MCF 10A (cell line): ENCODE measurements at places on chromosomes 2 and 18. TPM values are rescaled to one million over a fixed set of nuclear protein-coding genes. Genes with fewer than 3 reads are reported as not detected.

DNA sequence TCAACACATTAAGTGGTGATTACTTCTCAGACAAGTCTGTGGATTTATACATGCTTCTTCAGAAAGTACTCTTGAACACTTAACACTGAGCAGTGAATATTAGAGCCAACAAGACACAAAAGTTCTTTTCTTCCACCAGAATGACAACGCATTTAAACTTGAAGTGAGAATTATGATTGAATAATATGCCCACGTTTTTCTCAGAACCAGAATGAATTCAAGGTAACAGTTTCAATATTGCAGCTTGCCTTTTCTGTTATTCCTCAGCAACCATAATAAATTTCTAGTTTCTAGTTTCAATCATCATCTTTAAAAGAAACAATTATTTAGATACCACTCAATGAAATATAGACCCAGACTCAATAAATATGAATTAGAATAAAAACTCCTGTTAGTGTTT lies 547.0 kb downstream of the NUP35 start:
- H3K4me1 ChIP-seq: no peaks in the 10 kb centered on the region
- H3K27me3 ChIP-seq: no peaks in the 10 kb centered on the region
- H3K4me3 ChIP-seq: no peak overlapping the region

- H3K27me3 ChIP-seq: peaks cover 49% of the 10 kb centered on the region
- no peak overlapping the region for H3K4me3 ChIP-seq
- no peak for DNase-seq
- H3K36me3 ChIP-seq: peaks cover 6% of the 10 kb centered on the region
- H3K4me1 ChIP-seq: no peaks in the 10 kb centered on the region
Observed at GRCh38 chr18:69402533-69402989, 1.9 kb downstream of the DOK6 start.

Gene LRRC30
- total RNA-seq: not detected in 2 replicates

Gene IL36B
- total RNA-seq: not detected in 2 replicates

Gene CYP27C1
- total RNA-seq: 0.25 TPM in 1 of 2 replicates, not detected in the other

Gene GRP
- total RNA-seq: not detected in 2 replicates

DNA sequence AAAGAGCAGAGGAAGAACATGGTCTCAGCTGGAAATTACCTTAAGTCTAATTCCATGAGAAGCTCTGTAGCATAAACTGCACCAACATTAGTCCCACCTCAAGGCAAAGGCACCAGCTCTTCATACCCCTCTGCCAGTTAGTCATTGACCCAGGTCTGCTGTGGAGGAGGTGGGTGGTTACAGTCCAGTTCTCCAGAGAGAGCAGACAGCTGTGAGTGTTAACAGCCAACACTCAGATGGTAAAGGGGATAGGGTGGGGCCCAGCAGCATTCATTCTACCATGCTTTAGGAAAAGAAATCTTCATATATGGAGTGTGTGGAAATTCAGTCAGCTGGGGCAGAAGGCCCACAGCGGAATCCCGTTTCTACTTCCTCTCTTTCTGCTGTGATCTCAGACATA lies 159.7 kb upstream of the FBXO11 start:
- H3K4me1 ChIP-seq: no peaks in the 10 kb centered on the region
- H3K4me3 ChIP-seq: no peak overlapping the region
- no peak overlapping the region for H3K27ac ChIP-seq
- no peaks in the 10 kb centered on the region for H3K36me3 ChIP-seq

DNA sequence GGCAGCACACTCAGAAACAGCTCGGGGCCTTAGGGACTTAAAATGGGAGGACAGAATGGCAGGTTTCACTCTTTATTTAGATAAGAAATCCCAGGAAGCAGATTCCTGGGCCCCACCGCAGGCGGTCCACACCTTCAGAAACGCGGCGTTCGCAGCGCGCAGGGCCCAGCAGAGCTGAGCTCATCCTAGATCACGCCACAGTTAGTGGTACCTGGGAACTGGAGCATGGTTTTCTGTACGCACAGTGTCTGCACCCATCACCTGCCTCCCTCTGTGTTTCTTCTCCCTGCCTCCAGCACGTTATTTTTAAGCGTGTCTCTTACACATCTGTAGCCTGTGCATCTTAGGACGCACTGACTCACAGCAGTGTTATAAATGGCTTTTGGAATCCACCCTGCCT lies 242.1 kb downstream of the ALPK2 start:
- no peak overlapping the region for H3K27ac ChIP-seq
- H3K36me3 ChIP-seq: peaks cover 92% of the 10 kb centered on the region
- no peaks in the 10 kb centered on the region for H3K4me1 ChIP-seq
- H3K4me3 ChIP-seq: no peak overlapping the region
- DNase-seq: no peak

GRCh38 chr18:31278609-31279071 lies 39.3 kb upstream of the DSG1 start:
- H3K27me3 ChIP-seq: no peaks in the 10 kb centered on the region
- no peak overlapping the region for H3K4me3 ChIP-seq
- H3K27ac ChIP-seq: no peak overlapping the region
- no peaks in the 10 kb centered on the region for H3K36me3 ChIP-seq
- peaks cover 26% of the 10 kb centered on the region for H3K4me1 ChIP-seq

DNA sequence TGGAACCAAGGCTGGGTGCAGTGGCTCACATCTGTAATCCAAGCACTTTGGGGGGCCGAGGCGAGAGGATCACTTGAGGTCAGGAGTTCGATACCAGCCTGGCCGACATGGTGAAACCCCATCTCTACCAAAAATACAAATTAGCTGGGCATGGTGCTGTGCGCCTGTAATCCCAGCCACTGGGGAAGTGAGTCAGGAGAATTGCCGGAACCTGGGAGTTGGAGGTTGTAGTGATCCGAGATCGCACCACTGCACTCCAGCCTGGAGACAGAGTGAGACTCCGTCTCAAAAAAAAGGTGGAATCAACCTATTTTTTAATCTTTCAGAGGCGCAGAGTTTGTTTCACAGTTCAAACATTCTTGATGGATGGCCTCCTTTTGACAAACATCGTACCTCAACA lies 24.5 kb upstream of the ATP8B1 start:
- DNase-seq: no peak
- no peaks in the 10 kb centered on the region for H3K27me3 ChIP-seq
- no peak overlapping the region for H3K4me3 ChIP-seq
- no peaks in the 10 kb centered on the region for H3K36me3 ChIP-seq
- no peak overlapping the region for H3K27ac ChIP-seq

GRCh38 chr2:134273256-134273983 lies 19.5 kb downstream of the MGAT5 start:
- H3K4me1 ChIP-seq: peaks cover 11% of the 10 kb centered on the region
- DNase-seq: no peak
- H3K36me3 ChIP-seq: peaks cover 20% of the 10 kb centered on the region
- no peak overlapping the region for H3K27ac ChIP-seq
- H3K27me3 ChIP-seq: no peaks in the 10 kb centered on the region

Gene C2orf81
- 4.3 and 5.6 TPM in 2 replicates for total RNA-seq

Gene FOXI3
- total RNA-seq: not detected in 2 replicates

Gene NYAP2
- total RNA-seq: not detected in 2 replicates

Gene ATG9A
- 52.1 and 60.8 TPM in 2 replicates for total RNA-seq

- no peak overlapping the region for H3K27ac ChIP-seq
- H3K27me3 ChIP-seq: no peaks in the 10 kb centered on the region
- no peak overlapping the region for H3K4me3 ChIP-seq
- H3K36me3 ChIP-seq: peaks cover 74% of the 10 kb centered on the region
- DNase-seq: no peak
Observed at GRCh38 chr2:36530178-36530982, 67.6 kb downstream of the FEZ2 start.

GRCh38 chr2:121248766-121249343 lies 36.1 kb downstream of the TFCP2L1 start:
- no peak for DNase-seq
- peaks cover 48% of the 10 kb centered on the region for H3K36me3 ChIP-seq
- H3K4me3 ChIP-seq: no peak overlapping the region
- no peak overlapping the region for H3K27ac ChIP-seq
- no peaks in the 10 kb centered on the region for H3K27me3 ChIP-seq

- H3K27ac ChIP-seq: no peak overlapping the region
- peak; percentile 49 for DNase-seq
- no peak overlapping the region for H3K4me3 ChIP-seq
Observed at GRCh38 chr2:230347659-230348305, 20.8 kb downstream of the SP140L start.

- H3K36me3 ChIP-seq: peaks cover 18% of the 10 kb centered on the region
- H3K4me3 ChIP-seq: no peak overlapping the region
- DNase-seq: no peak
Observed at GRCh38 chr18:77056344-77057005, 76.1 kb downstream of the MBP start.

DNA sequence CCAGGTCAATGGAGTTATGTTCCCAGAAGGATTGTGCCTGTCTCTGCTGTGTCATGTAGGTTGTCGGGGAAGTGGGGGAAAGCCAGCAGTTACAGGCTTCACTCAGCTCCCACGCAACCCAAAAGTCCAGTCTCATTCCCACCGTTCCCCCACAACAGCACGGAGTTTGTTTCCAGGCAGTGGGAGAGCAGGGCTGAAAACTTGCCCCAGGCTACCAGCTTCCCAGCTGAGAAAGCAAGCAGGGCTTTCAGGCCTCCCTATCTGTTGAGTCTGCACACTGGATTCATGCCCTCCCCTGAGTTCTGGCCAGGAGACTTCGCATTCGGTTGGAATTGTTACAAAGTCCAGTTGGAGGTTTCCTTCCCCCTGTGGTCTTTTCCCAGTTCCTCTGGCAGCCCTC lies 76.3 kb downstream of the TMX3 start:
- H3K4me1 ChIP-seq: no peaks in the 10 kb centered on the region
- no peak overlapping the region for H3K27ac ChIP-seq
- no peaks in the 10 kb centered on the region for H3K27me3 ChIP-seq
- no peaks in the 10 kb centered on the region for H3K36me3 ChIP-seq
- no peak for DNase-seq

Gene REG3G
- total RNA-seq: not detected in 2 replicates

DNA sequence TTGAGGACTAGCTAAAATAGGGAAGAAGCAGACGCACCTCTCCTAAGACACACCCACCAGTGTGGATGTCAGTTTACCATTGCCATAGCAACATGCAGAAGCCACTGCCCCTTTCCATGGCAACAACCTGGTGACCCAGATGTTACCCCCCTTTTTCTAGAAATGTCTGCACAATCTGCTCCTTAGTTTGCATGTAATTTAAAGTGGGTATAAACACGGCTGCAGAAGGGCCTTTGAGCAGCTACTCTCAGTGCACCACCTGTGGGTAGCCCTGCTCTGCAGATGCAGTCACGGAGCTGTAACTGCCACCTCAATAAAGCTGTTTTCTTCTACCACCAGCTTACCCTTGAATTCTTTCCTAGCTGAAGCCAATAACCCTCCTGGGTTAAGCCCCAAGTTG lies 87.1 kb downstream of the FBXO15 start:
- H3K4me1 ChIP-seq: peaks cover 8% of the 10 kb centered on the region
- H3K4me3 ChIP-seq: no peak overlapping the region
- H3K27me3 ChIP-seq: no peaks in the 10 kb centered on the region
- H3K27ac ChIP-seq: no peak overlapping the region
- DNase-seq: no peak

Gene CNTNAP5
- total RNA-seq: not detected in 2 replicates

GRCh38 chr2:176158186-176158591 lies 1.1 kb downstream of the HOXD3 start:
- H3K27me3 ChIP-seq: no peaks in the 10 kb centered on the region
- no peak for DNase-seq
- no peaks in the 10 kb centered on the region for H3K4me1 ChIP-seq
- no peak overlapping the region for H3K27ac ChIP-seq
- H3K4me3 ChIP-seq: no peak overlapping the region
- H3K36me3 ChIP-seq: peaks cover 5% of the 10 kb centered on the region

DNA sequence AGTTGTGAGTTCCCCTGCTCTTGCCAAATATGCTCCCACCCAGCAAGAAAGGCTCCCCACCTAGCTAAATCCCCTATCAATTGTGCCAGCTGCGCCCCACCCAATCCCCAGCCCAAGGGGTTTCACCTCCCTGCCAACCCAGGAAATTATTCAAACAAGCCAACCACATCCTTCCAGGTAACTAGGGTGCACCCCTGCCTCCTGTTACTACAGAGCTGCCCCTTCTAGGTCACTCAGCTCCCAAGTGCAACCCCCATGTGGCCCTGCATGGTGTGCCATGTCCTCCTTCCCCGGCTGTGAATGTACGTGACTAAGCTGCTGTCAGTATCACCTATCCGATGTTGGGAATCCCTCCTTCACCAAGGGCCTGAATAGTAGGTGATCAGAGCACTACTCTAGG lies 91.2 kb upstream of the LDAH start:
- no peak overlapping the region for H3K4me3 ChIP-seq
- H3K27ac ChIP-seq: no peak overlapping the region
- H3K36me3 ChIP-seq: no peaks in the 10 kb centered on the region
- H3K4me1 ChIP-seq: peaks cover 33% of the 10 kb centered on the region

Gene SAG
- not detected in 2 replicates for total RNA-seq

- no peak overlapping the region for H3K27ac ChIP-seq
- H3K27me3 ChIP-seq: no peaks in the 10 kb centered on the region
- H3K4me3 ChIP-seq: no peak overlapping the region
- H3K36me3 ChIP-seq: no peaks in the 10 kb centered on the region
- DNase-seq: no peak
Observed at GRCh38 chr2:101439716-101440115, 35.2 kb downstream of the RFX8 start.

Gene CNPPD1
- total RNA-seq: 33.9 and 39.1 TPM in 2 replicates

Gene SKOR2
- not detected in 2 replicates for total RNA-seq

Gene SCG2
- 0.52 and 0.84 TPM in 2 replicates for total RNA-seq

- peaks cover 54% of the 10 kb centered on the region for H3K27me3 ChIP-seq
- DNase-seq: no peak
- no peak overlapping the region for H3K27ac ChIP-seq
- no peaks in the 10 kb centered on the region for H3K4me1 ChIP-seq
Observed at GRCh38 chr2:165376571-165376975, 92.9 kb upstream of the CSRNP3 start.

GRCh38 chr2:232891621-232892071 lies 21.6 kb downstream of the SNORC start:
- H3K4me1 ChIP-seq: peaks cover 20% of the 10 kb centered on the region
- H3K4me3 ChIP-seq: no peak overlapping the region
- peaks cover 5% of the 10 kb centered on the region for H3K36me3 ChIP-seq
- H3K27me3 ChIP-seq: no peaks in the 10 kb centered on the region
- peak; percentile 73 for DNase-seq

- H3K4me3 ChIP-seq: no peak overlapping the region
- no peaks in the 10 kb centered on the region for H3K27me3 ChIP-seq
- H3K36me3 ChIP-seq: no peaks in the 10 kb centered on the region
- no peak for DNase-seq
Observed at GRCh38 chr18:78971511-78972245, 7.9 kb upstream of the SALL3 start.

- H3K27ac ChIP-seq: no peak overlapping the region
- DNase-seq: no peak
- H3K36me3 ChIP-seq: peaks cover 51% of the 10 kb centered on the region
- H3K27me3 ChIP-seq: no peaks in the 10 kb centered on the region
- H3K4me1 ChIP-seq: peaks cover 17% of the 10 kb centered on the region
- no peak overlapping the region for H3K4me3 ChIP-seq
Observed at GRCh38 chr18:79975043-79975442, 10.6 kb downstream of the HSBP1L1 start.

GRCh38 chr18:45275367-45276113 lies 339.7 kb upstream of the SLC14A2 start:
- no peaks in the 10 kb centered on the region for H3K4me1 ChIP-seq
- peaks cover under 1% of the 10 kb centered on the region for H3K27me3 ChIP-seq
- no peaks in the 10 kb centered on the region for H3K36me3 ChIP-seq
- H3K27ac ChIP-seq: no peak overlapping the region
- no peak overlapping the region for H3K4me3 ChIP-seq
- DNase-seq: peak; percentile 57
